ENCODE measurements at places on chromosomes 16 and 17.

- no peak for DNase-seq
These were observed 7.8 kb downstream of the TMEM98 start for GRCh38 chr17:32935726-32936125.

- DNase-seq, result no peak
These were observed 10.8 kb upstream of the ADGRG1 start for GRCh38 chr16:57617604-57618111.

DNA sequence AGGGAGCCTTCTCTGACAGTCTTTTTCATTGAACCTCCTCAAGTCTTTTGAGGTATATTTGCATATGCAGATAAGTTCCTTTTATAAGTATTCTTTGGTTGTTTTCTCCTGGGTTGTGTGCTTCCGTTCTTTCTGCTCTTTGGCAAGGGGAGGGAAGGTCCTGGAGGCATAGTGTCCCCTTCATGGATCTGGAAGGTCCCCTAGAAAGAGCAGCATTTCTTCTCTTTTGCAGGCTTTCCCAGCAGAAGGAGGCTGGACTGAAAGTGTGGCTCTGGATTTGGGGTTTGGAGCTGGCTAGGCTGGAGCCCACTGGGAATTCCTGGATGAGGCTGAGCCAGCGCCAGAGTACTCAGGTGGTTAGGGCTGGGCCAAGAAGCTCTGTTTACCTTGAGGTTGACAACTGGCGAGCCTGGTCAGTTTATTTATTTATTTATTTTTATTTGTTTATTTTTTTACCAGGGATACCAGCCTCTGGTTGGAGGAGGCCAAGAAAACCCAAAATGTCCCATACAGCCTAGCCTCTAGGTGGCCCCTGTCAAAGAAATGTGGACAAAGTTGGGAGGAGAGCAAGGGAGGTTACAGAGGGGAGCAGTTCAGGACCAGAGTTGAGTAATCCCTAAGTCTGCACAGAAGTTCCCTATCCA, 5.4 kb upstream of the TOP2A start:
- no peak for DNase-seq

GRCh38 chr16:56969769-56970168, 8.0 kb downstream of the CETP start:
- no peak for DNase-seq

- no peak for DNase-seq
These were observed 15.6 kb downstream of the SCNN1B start for GRCh38 chr16:23317751-23318150.

- DNase-seq, result no peak
These were observed 8.4 kb upstream of the CLEC18A start for GRCh38 chr16:69942627-69943170.

GRCh38 chr16:49491771-49492761, 118.5 kb downstream of the C16orf78 start:
- DNase-seq, result no peak

DNA sequence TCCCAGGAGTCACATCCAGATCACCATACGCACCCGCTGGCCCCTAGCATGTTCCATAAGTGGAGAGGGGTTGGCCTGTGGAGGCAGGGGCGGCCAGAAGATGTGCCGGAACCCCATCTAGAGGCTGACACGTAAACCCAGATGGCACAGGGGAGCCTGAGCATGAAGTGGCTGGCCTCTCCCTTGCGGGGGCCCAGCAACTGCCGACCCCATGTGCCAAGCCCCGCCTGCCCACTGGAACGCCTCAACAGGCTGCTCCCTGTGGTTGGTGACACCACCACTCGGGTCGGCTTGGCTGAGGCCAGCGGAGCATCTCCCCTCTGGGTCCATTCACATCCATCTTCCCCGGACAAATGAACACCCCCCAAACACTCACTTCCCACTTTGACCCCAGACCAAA, 9.5 kb downstream of the BCAR1 start:
- no peak for DNase-seq

DNA sequence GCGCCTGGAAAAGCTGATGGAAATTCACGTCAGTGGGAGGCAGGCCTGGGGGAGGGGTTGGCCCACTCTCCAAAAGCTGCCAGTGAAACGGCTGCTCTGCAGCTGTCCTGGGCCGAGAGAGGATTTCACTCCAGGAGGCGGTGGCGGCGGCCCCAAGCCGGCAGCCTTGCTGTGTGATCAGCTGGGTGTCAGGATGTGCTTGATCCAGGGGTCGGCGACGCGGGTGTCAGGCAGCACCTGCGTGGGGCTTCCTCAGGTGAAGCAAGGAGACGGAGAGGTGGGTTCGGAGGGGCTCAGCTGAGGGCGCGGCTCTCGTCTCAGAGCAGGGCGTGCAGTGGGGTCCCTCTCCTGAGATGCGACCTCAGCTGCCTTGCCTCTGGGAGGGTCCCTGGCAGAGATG, 7.0 kb downstream of the CBFA2T3 start:
- DNase-seq, result no peak

GRCh38 chr16:3554351-3554928, 22.8 kb downstream of the NLRC3 start:
- no peak for DNase-seq

- no peak for DNase-seq
These were observed 230.6 kb upstream of the HSBP1 start for GRCh38 chr16:83577078-83577745.
